SJSA1 (cell line): ENCODE measurements at places on chromosomes 16 and 17.
A peak's percentile ranks its signal among the peaks of the same experiment; 100 is the strongest.

GRCh38 chr17:45104497-45104896 lies 27.8 kb downstream of the PLCD3 start:
- H3K36me3 ChIP-seq = peaks cover 96% of the 10 kb centered on the region
- H3K4me3 ChIP-seq = no peak overlapping the region
- H3K4me1 ChIP-seq = no peaks in the 10 kb centered on the region
- DNase-seq = no peak
- H3K27ac ChIP-seq = no peak overlapping the region
- no peaks in the 10 kb centered on the region for H3K27me3 ChIP-seq

- H3K4me3 ChIP-seq = no peak overlapping the region
- H3K27me3 ChIP-seq = no peaks in the 10 kb centered on the region
- no peaks in the 10 kb centered on the region for H3K4me1 ChIP-seq
- no peak for DNase-seq
- H3K36me3 ChIP-seq = no peaks in the 10 kb centered on the region
- no peak overlapping the region for H3K27ac ChIP-seq
Measured at GRCh38 chr17:65797809-65798208, 236.4 kb upstream of the AXIN2 start.

DNA sequence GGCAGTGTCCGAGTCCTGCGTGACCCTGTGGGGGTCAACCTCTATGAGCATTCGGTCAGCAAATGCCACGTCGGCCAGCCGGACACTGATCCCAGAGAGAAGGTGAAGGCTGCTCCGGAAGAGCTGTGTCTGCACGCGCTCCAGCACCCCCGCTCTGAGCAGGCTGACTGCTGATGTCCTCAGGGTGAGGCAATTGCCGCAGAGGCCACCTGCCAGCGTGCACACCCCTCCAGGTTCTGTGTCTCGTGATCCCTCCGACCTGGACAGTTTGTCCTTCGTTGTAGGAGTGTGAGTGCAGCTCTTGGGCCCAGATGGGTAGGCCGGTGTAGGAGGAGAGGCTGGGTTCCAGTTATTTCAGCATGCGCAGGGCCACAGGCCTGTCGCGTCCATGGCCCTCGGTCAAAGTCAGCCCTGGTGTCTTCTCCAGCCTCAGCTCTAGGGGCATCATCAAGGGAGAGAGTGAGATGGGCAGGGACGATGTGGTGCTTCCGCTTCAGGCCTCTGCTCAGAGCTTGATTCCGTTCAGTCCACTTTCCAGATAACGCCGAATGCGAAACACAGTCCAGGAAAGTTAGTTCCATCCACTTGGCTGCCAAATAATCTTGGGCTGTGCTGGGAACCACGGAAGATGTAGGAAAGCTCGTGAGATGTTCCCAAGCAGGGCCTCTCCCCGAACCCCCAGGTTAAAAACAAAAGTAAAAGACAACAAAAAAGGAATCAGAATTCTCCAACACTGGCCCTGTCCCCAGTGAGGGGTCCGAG lies 15.1 kb upstream of the NCBP3 start:
- no peak overlapping the region for H3K4me3 ChIP-seq
- no peaks in the 10 kb centered on the region for H3K27me3 ChIP-seq
- no peaks in the 10 kb centered on the region for H3K4me1 ChIP-seq
- DNase-seq = no peak
- H3K27ac ChIP-seq = no peak overlapping the region

DNA sequence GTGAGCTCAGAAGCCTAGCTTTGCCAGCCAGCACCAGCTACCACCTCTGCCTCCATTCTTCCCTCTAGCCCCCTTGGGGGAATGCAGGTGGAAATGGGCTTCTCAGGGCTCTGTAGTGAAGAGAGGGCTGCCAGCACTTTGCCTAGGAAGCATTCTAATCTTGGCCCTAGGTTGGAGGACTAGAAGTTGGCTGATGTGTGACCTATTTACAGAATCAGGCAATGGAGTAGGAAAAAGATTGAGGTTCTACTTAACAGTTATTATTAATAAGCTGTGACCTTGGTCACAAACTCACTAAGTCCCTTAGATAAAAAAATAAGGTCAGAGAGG lies 19.9 kb downstream of the DHX38 start:
- no peak overlapping the region for H3K27ac ChIP-seq
- H3K4me3 ChIP-seq = no peak overlapping the region
- H3K4me1 ChIP-seq = no peaks in the 10 kb centered on the region
- H3K27me3 ChIP-seq = no peaks in the 10 kb centered on the region
- DNase-seq = no peak

GRCh38 chr17:330993-331701 lies 21.5 kb downstream of the RPH3AL start:
- no peak overlapping the region for H3K4me3 ChIP-seq
- H3K27me3 ChIP-seq = peaks cover 23% of the 10 kb centered on the region
- no peak for DNase-seq
- H3K27ac ChIP-seq = no peak overlapping the region

GRCh38 chr17:15944759-15945526 lies at the start of gene ADORA2B:
ADORA2B (plus strand) TSS chr17:15945130; CDS start chr17:15945249, 119 bp downstream.
- peak within 1 kb of the TSS; percentile 60 for H3K4me3 ChIP-seq
- peak within 1 kb of the TSS; percentile 58 for H3K27ac ChIP-seq
- peak; percentile 81 for DNase-seq
- H3K4me1 ChIP-seq = peaks cover 49% of the 10 kb centered on the region

DNA sequence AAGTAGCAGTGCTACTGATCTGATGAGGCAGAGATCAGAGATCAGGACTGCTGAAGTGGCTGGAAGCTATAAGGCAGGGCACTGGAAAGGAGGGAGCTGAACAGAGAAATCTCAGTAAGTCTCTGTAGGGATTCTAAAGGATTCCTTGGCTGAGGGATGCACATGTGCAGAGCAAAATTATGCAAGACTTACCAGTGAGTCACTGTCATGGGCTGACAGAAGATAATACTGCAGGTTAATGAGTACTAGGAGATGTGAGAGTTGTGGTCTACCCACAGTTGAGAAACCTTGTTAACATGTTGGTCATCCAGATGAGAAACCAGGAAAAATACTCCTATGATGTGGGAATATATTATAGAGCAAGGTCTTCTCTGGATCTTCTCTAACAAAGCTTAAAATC lies 378.1 kb downstream of the HAPSTR1 start:
- no peaks in the 10 kb centered on the region for H3K27me3 ChIP-seq
- H3K4me1 ChIP-seq = no peaks in the 10 kb centered on the region
- no peak overlapping the region for H3K27ac ChIP-seq
- H3K36me3 ChIP-seq = no peaks in the 10 kb centered on the region
- DNase-seq = no peak

- H3K36me3 ChIP-seq = no peaks in the 10 kb centered on the region
Measured at GRCh38 chr17:77948690-77949114, 9.8 kb upstream of the TNRC6C start.

DNA sequence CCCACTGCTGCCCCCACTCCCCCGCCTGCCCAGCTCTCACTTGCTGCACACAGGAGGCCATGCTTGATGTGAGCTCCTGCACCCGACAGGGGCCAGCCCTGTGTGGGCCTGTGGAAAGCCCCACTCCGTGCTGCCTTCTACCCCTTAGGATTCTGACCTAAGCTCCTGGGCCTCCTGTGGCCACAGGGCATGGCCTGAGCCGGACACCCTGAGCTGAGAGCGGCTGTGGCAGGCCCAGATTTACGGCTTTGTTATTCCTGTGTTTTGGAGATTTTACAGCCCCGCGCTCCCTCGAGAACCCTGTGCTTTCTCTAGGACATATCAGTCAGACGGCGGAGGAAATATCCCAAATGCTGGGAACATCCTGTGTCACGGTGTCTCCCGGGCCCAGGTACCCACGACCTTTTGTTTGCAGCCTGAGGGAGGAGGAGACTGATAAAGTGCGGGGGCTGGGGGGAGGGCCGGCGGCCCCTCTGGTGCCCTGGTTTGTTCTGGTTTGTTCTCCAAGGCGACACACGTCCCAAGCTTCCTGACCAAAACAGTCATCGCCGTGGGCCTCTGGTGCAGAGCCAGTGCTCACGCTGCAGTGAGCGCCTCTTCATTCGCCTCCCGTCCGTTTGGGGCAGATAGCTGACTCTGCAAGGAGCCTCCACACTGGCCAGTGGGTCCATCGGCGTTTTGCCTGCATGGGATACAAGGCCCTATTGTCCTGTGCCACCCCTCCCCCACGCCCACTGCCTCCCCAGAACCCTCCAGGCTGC lies 363.4 kb downstream of the C16orf95 start:
- no peaks in the 10 kb centered on the region for H3K36me3 ChIP-seq
- DNase-seq = no peak
- H3K4me3 ChIP-seq = no peak overlapping the region
- peaks cover 32% of the 10 kb centered on the region for H3K4me1 ChIP-seq
- H3K27ac ChIP-seq = no peak overlapping the region

GRCh38 chr16:66568355-66568754 lies 2.1 kb downstream of the CMTM1 start:
- DNase-seq = no peak
- no peak overlapping the region for H3K4me3 ChIP-seq
- H3K4me1 ChIP-seq = peaks cover 24% of the 10 kb centered on the region
- peak overlapping the region; percentile 33; the same call in 1 of the 2 replicates for H3K27ac ChIP-seq
- H3K27me3 ChIP-seq = no peaks in the 10 kb centered on the region

DNA sequence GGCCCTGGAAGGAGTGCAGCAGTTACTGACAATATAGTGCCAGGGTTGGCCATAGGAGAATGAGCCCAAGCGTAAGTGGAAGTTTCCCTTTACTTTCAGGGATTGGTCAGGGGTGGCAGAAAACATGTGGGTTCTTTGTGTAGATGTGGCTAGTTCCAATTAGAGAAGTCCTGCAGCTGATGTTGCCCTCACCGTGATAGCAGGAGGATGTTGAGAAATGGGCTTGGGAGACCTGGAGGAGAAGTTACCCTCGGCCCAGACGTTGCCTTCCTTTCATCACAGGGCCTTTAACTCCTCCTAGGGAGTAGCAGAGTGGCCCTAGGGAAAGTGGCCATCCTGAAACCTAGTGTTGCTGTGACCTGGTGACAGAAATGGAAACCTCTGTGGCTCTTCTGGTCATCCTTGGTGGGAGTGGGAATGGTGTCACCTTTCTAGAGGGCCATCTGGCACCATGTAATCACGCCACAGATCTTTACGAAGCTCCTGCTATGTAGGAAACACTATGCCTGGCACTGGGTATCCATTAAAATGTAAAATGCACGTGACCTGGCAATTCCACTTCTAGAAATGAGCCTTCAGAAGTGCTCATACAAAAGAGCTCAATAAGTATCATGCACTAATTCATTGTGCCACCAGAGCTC lies 6.7 kb downstream of the TMEM92 start:
- DNase-seq = no peak
- H3K27ac ChIP-seq = no peak overlapping the region
- H3K4me3 ChIP-seq = no peak overlapping the region
- H3K27me3 ChIP-seq = no peaks in the 10 kb centered on the region
- peaks cover 25% of the 10 kb centered on the region for H3K4me1 ChIP-seq

DNA sequence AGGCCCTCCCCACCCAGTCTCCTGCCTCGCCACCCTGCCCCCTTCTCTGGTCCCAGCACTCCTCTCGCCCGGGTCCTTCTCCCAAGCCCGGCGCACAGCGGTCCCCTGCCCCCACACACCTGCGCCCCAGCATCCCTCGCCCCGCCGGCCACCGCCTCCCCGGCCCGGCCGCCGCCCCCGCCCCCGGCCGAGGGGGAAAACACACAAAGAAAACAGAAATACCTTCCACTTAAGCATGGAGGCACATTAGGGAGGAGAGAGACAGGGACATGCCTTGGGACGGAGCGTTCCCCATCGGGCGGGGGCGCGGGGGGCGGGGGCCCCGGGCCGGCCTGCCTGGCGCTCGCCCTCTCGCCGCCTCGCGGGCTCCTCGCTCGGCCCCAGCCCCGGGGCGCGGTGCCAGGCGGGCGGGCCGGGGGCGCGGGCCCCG lies 326 bp downstream of the SRCIN1 start:
- peak overlapping the region; percentile 30 for H3K4me3 ChIP-seq
- H3K36me3 ChIP-seq = no peaks in the 10 kb centered on the region
- no peak overlapping the region for H3K27ac ChIP-seq
- H3K27me3 ChIP-seq = peaks cover 60% of the 10 kb centered on the region

DNA sequence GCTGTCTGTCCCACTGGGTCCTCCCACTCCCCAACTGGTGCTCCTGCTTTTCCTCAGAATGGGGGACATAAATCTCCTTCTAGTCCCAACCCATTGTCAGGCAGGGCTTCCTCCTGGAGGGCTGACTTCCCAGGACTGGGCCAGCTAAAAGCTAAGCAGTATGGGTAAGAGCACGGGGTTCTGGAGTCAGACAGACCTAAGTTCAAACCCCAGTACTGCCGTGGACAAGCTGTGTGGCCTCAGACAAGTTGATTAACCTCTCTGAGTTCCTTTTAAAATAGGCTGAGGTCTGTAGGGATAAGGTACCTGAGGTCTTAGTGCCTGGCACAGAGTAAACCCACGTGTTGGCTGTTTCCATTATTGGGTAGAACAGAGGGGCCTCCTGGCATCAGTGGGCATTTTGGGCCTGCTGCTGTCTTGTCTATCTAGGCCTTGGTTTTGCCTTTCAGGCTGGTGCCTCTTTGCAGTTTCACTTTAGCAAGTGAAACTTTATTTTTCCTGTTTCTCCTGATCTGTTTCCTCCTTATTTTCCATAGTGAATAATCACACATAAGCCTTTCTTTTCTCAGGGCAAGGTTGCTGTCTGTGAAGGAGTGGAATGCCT lies 114.6 kb downstream of the PRKCB start:
- no peaks in the 10 kb centered on the region for H3K27me3 ChIP-seq
- no peak overlapping the region for H3K27ac ChIP-seq
- H3K4me1 ChIP-seq = peaks cover 6% of the 10 kb centered on the region; the same call in 1 of the 2 replicates
- DNase-seq = no peak

GRCh38 chr16:58417600-58417999 lies 25.3 kb downstream of the GINS3 start:
- no peak overlapping the region for H3K4me3 ChIP-seq
- no peak for DNase-seq
- H3K4me1 ChIP-seq = peaks cover 4% of the 10 kb centered on the region
- H3K36me3 ChIP-seq = no peaks in the 10 kb centered on the region
- no peak overlapping the region for H3K27ac ChIP-seq

GRCh38 chr16:66278604-66279262 lies 87.8 kb upstream of the CDH5 start:
- 0 out of 2 replicates have a peak, but pooled peaks cover 3% of the 10 kb centered on the region for H3K4me1 ChIP-seq
- H3K27ac ChIP-seq = no peak overlapping the region
- H3K27me3 ChIP-seq = peaks cover 3% of the 10 kb centered on the region; the same call in 1 of the 2 replicates
- H3K4me3 ChIP-seq = no peak overlapping the region

GRCh38 chr16:28295276-28295675 lies 3.0 kb downstream of the SBK1 start:
- H3K27me3 ChIP-seq = peaks cover 36% of the 10 kb centered on the region
- H3K4me1 ChIP-seq = peaks cover 11% of the 10 kb centered on the region
- no peak overlapping the region for H3K27ac ChIP-seq
- H3K4me3 ChIP-seq = no peak overlapping the region
- no peaks in the 10 kb centered on the region for H3K36me3 ChIP-seq

GRCh38 chr17:68605914-68606313 lies 4.7 kb upstream of the FAM20A start:
- no peaks in the 10 kb centered on the region; the same call in 1 of the 2 replicates for H3K4me1 ChIP-seq
- H3K4me3 ChIP-seq = no peak overlapping the region
- H3K27ac ChIP-seq = no peak overlapping the region
- DNase-seq = no peak
- H3K36me3 ChIP-seq = no peaks in the 10 kb centered on the region
- peaks cover 19% of the 10 kb centered on the region for H3K27me3 ChIP-seq

- peaks cover 15% of the 10 kb centered on the region for H3K36me3 ChIP-seq
- peaks cover 55% of the 10 kb centered on the region for H3K4me1 ChIP-seq
- DNase-seq = no peak
- H3K4me3 ChIP-seq = peak overlapping the region; percentile 49
Measured at GRCh38 chr17:15650741-15651582, 31.5 kb upstream of the FBXW10B start.
